H9 (cell line): ENCODE measurements at places on chromosomes 11 and 22.

- DNase-seq: no peak
These were observed 585 bp downstream of the CYB5R3 start for GRCh38 chr22:42648368-42649245.

DNA sequence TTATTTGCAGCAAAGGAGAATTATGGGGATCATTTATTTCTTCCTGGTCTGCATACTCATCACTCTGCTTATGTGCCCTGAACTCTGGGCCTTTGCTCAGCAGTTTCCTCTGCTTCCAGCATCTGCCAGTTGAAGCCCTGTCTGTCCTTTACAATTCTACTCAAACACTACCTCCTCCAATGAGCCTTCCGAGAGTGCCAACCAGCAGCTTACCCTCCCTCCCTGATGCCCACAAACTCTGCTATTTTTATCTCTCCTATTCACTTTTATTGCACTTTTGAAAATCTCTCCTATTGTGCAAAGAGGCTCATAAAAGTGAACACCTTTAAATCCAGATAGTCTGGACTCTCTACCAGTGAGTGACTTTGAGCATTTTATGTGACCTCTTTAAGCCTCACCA, 3.6 kb upstream of the ME3 start:
- no peak for DNase-seq

- no peak for DNase-seq
These were observed 53.3 kb downstream of the SMIM38 start for GRCh38 chr11:69209038-69209350.

GRCh38 chr22:30004694-30005093, 75.6 kb upstream of the HORMAD2 start:
- no peak for DNase-seq

- no peak for DNase-seq
These were observed 45.5 kb downstream of the PACSIN2 start for GRCh38 chr22:42969348-42969975.

- DNase-seq: no peak
These were observed 27.6 kb upstream of the ZBTB16 start for GRCh38 chr11:114031967-114032320.

DNA sequence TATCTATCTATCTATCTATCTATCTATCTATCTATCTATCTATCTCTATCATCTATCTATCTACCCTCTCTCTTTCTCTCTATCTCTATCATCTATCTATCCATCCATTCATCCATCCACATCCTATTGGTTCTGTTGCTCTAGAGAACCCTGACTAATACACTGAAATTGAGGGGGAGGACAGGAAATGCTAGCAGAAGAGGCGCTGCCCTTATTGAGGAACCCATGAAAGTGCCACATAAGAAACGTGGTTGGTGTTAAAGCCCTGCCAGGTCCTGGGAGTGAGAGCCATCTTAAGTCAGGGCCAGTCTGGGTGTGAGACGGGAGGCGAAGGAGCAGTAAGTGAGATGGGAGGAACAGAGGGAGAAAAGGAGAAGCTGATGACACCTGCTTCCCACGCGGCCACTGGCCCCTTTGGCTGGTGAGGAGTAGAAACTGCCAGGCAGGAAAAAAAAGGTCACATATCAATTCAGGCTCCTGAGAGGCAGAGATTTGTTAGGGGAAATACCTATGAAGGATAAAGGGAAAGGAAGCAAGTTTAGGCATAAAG, 87.9 kb upstream of the PLET1 start:
- no peak for DNase-seq

GRCh38 chr11:15318814-15319213, 204.1 kb downstream of the INSC start:
- no peak for DNase-seq

- DNase-seq: no peak
These were observed 104.2 kb downstream of the SCN3B start for GRCh38 chr11:123549926-123550917.

- DNase-seq: no peak
These were observed 23.9 kb upstream of the ZC3H12C start for GRCh38 chr11:110069158-110069737.

- no peak for DNase-seq
These were observed 15.0 kb downstream of the TUB start for GRCh38 chr11:8095806-8096522.

DNA sequence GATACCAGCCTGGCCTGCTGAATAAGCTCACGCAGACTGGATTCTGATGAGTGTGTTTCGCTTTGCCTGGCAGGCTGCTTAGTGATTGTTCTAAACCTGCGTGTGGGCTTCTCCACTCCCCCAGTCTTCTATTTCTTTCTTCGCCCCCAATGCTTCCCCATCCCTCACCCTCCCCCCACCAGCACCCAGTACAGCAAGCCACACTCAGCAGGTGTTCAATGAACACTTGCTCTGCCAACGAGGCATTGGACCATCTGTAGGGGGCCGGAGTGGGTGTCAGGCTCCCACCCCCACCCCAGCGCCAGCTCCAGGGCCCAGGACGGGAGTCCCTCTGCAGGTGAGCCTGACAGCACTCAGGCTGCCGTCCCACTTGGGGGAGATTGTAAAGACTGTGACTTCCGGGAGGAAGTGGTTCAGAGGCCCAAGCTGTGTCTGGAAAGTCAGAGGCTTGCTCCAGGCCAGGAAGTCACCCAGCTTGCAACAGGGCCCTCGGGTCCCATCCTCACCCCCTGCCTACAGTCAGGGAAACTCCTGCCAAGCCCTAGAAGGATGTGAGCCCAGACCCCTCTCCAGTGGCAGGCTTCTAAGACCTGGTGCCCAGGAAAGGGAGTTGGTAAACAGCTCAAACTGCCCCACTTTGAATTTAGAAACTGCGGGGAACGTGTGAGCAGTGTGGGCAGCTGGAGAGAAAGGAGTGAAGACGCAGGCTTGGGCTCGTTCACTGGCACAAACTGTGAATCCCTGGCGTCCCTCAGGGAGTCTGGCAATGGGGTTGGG, 66.3 kb upstream of the PRDM11 start:
- DNase-seq: no peak

GRCh38 chr22:26444777-26445176, 15.7 kb downstream of the ASPHD2 start:
- DNase-seq: no peak

DNA sequence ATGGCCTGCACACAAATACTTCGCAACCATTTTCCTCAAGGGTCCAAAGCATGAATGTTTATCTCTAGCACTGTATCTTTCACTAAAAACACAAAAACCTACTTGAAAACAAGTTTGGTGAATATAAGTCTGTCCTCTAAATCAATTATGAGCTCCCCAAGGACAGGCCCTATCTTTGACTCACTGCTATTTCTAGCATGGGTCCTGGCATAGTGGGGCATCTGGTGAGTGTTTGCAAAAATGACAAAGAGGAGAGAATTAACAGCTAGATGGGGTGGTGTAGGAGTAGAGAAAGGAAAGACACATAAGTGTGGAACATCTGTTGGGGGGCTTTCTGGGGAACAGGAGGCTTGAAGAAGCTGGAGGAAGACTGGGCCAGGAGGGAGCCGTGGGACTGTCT, 74.0 kb upstream of the PHOX2A start:
- DNase-seq: no peak

DNA sequence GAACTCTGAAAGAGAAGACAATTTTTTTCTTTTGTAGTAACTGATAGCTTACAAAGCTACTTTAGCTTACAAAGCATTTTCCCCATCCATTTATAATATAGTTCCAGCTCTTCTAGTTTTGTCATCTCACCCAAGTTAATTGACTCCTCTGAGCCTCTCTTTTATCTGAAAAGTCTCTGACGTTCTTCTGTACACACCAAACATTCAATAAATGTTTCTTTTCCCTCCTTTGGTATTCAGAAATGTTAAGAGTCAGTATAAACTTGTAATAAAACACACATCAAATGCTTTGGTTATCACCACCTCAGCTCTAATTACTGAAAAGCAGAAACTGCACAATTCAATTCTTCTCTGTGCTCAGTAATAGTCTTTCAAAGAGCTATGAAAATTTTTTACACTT, 5.9 kb downstream of the CCDC90B start:
- DNase-seq: no peak

- DNase-seq: no peak
These were observed 35.9 kb upstream of the NAV2 start for GRCh38 chr11:19676475-19677380.

DNA sequence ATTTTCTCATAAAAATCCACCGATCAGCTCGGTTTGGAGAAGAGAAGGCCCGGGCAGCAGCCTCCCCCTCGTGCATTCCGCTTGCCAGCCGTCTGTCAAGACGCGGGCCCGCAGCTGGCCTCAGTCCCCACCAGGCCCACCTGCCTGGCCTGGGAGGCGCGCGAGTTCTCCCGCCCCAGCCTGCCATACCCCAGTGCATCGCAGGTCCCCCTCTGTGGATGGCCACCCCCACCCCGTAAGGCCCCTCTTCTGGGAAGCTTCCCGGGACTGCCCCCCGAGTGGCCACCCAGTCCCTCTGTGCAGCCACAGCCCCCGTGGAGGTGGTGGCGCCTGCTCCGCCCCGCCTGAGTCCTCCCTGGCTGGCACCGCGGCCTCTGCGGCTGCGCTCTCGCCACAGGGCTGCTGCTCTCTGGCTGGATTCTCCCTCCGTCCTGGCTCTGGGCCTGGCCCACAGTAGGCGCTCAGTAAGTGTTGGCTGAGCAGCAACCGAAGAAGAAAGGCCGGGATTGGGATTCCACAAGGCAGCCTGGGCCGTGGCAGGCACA, 74.0 kb upstream of the TCF20 start:
- peak; percentile 76 for DNase-seq

DNA sequence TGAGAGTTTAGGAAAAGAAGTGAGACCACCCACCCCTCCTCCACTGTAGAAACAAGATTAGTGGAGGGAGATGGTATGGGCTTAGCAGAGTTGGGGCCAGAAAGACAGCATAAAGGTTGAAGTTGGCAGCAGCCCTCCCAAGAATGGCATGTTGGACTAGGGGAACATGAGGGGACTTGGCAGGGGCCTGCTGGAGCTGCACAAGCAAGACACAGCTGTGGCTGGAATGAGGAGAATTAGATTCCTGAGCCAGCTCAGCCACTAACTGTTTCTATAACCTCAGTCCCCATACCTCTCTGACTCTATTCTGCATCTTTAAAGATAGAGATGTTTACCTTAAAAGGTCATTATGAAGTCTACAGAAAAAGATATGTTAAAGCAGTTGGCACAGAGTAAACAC, 13.2 kb downstream of the MAP6 start:
- DNase-seq: no peak

DNA sequence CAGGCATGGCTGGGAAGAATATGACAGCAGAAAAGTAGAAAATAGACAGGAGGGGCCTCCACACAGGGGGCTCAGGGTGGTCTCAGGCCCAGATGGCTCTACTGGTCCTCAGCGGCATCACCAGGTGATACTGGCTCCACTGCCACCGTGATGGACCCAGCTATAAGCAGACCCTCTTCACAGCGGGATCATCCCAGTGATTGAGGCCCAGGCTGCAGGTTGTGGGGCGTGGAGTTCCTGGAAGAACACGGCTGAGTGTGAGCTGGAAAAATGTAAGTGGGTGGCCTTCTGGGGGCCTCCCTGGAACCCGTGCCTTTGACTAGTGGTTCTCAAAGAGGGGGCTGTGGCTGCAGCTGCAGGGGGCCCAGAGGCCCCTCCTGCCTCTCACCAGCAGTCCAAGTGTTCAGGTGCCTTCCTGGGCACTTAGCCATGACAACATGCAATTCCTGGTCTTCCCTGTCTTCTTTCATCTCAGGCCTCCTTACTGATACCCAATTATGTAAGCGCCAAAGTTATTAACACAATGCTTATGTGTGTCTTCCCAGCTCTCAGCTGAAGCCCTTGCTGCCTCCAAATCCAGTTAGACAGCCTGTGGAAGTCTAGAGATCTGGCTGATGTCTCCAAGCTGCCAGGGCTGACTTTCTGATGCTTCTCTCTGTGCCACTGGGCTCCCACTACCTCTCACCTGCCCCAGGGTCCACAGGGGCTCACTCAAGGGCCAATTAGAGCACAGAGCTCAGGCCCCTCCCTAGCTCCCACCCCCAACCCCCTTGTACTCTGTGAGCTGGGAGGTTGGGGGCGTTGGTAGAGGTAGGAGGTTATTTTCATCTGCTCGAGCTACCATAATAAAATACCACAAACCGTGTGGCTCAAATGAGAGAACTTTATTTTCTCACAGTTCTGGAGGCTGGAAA, 110.1 kb upstream of the LMO1 start:
- no peak for DNase-seq

DNA sequence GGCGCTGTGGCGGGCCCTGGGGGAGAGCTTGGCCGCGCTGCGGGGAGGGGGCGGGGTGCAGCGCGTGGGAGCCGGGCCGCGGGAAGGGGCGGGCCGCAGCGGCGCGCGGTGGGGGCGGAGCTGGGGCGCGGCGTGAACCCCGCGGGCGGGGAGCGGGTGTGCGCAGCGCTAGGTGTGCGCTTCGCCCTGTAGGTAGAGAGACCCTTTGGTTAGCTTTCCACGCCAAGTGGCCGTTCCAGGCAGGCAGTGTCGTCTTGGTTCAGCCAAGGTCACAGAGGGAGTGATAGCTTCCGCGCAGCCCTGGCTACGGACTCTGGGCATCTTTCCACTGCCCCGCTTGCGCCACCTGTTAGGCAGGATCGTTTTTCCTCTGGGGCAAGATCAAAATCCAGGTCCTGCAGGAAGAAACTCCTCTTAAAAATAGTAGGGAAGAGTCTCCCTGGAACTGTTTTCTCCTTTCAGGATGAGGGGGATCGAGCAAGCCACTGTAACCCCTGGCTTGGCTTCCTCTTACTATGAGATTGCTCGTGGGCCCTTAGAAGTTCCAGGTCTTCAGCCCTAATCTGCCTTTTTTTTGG, 434 bp downstream of the BANF1 start:
- peak; percentile 34 for DNase-seq

GRCh38 chr11:47453365-47453764, 4.4 kb upstream of the RAPSN start:
- DNase-seq: no peak

GRCh38 chr22:37639070-37639760, at the start of gene SH3BP1:
Gene SH3BP1, plus strand, starts transcription at chr22:37639669. Its CDS starts 119 bp downstream, at chr22:37639788.
- peak; percentile 88 for DNase-seq
